ENCODE measurements at places on chromosomes 11 and 22.

DNA sequence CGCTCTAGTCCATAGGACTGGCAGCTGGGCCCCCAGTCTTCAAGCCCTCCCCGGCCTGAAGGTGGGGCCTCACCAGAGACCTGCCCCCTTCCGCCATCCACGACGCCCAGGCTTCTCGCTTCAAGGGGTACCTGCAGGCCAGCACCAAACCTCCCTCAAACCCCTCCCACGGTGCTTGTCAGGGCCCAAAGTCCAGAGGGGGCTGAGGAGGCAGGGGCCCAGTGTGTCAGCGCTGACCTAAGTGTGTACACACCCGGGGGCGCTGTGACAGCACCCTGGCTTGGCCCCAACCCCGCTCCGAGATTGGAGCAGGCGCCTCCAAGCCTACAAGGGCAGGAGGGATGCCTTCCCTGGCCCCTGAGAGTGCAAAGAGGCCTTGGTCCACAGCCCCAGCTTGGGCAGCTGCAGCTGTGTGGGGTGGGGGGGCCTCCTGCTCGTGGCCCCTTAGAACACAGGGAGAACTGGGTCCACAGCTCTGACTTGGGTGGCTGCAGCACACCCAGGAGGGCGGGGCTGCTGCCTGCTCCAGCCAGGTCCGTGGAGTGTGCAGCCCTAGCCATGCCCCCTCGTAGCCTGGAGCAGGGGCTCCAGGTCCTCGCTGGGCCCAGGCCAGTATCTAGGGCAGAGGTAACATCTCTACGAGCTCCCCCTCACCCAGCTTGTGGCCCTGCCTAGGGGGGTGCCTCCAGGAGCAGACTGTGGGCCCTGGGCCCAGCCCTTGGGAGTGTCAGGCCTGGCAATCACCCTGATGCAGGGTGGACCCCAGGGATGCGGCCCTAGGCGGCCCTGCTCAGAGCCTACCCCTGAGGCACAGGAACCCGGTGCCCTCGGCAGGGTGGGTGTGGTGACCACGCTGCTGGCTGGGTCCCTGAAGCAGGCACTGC lies 4.9 kb downstream of the SBF2 start:
- DNase-seq, result no peak

- DNase-seq, result no peak
Measured at GRCh38 chr22:22390989-22391388, 117.6 kb downstream of the ZNF280B start.

DNA sequence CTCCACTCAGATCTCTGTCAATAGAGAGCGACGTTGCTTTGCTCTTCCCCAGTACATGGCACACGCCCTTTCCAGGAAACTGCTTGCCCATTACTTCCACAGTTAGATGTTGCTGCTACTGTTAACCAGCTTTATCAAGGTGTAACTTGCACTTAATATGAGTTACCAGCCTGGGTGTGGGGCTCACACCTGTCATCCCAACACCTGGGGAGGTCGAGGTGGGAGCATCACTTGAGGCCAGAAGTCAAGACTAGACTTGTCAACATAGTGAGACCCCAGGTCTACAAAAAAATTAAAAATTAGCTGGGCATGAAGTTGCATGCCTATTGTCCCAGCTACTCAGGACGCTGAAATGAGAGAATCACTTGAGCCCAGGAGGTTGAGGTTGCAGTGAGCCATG lies 177.1 kb upstream of the B3GAT1 start:
- no peak for DNase-seq

DNA sequence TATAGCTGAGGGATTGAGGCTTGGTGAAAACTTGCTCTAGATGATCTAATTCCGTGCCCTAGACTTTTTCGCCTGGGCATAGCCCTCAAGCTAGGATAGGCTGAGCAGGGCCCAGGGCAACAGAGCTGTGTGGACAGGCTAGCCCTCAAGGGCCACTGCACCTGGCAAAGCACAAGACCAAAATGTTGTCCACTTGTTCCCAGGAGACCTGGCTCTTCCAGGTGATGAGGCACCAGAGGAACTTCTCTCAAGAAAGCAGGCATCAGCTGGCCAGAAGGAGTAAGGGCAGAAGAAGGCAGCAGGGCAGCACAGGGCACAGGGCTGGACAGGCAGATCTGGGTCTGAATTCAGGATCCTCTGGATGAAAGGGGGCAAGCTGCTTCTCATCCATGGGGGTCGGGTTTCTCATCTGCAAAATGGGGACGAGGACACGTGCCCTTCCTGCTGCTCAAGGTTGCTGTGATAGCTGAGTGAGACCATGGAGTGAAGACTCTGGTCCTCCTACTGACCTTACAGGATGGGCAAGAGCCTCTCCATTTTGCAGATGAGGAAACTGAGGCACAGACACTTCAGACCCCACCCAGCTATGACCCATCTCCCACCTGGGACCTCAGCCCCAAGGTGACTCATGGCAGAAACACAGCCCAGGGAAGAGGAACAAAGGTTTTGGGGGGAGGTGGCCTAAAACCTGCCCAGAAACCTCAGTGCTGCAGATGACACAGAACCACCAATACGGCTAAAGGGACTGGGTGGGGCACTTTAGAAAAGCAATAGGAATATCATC lies 42.2 kb upstream of the PRDM11 start:
- DNase-seq, result no peak

DNA sequence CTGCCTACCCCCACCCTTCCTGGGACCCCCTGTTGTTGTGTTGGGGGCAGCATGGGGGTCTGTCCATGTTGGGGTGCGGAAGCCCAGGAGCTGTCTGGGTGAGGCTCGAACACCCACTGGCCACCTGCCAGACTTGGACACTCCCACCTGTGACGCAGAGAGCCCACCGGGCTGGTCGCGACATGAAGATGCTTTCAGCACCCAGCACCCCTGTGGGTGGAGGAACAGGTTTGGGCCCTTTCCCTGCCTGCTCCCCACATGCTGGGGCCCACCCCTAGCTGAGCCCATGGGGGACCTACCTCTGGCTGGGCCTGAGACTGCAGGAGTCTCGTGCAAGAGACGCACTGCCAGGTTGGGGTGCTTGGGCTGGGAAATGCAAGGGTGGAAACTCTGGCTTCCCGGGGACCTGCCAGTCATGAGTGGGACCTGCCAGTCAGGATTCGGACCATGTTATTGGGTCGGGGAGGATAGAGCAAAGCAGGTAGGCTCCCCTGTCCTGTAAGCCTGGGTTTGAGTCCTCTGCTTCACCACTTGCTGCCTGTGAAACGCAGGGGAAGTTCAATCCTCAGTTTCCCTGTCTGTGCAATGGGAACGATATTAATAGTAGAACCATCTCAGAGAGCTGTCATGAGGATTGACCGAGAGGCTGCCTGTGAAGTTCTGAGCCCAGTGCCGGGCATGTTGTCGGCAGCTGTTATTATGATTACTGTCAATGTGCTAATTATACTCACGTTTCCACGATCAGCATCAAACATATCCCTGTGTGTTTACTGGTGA lies 24.1 kb downstream of the KIAA1671 start:
- no peak for DNase-seq

GRCh38 chr11:9498457-9499078 lies 37.8 kb downstream of the ZNF143 start:
- DNase-seq, result no peak

DNA sequence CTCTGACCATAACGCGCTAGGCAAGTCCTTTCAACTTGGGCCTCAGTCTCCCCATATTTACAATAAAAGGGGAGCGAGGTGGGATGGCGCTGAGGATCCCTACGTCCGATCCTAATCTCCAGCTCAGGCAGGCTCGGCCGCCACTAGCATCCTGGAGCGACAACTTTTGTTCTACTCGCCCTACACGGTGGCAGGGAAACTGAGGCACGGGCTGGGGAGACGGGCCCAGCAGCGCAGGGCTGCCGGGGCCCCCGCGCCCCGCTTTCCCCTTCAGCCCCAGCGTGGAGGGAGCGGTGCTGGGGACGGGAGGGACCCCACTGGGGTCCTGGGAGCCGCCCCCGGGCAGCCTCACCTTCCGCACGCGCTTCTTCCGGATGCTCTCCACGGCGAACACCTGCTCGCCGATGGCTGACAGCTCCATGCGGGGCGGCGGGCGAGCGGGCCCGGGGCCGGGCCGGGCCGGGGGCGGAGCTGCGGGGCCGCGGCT lies 413 bp downstream of the CBX7 start:
- DNase-seq, result no peak

DNA sequence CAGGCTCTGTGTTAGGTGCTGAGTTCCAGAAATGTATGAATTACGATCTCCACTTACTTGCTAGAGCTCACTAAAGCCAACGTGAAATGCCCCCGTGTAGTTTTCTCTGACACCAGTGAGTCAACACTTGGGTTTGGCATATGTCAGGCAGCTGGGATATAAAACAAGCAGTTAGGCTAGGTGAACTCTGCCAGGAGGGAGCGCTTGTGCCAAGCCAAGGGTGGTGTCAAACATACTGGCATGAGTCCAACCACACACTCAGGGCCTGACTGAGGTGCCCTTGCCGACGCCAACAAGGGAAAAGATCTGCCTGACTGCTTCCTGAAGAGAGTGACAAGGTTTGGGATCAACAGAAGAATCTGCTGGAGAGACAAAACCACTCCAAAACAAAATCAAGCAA lies 167.8 kb upstream of the NARS2 start:
- no peak for DNase-seq

DNA sequence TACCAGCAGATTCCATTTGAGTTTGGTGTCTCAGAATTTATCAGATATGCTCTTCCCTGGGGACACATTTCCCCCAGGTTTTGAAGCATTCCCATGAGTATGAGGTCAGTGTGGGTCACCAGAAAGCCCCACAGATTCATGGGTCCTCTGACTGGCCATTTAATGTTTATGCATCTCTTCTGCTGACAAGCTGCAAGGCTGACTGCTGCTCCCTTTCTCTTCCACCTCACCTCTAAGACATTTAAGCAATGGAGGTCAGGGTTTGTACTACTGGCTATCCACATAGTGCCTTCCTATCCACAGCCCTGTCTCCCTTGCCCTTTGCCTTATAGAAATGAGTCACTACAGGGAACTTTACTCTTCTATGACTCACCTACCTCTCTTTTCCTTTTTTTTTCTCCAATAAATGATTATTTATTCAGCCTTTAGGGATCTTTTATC lies 106.0 kb upstream of the TIMP3 start:
- DNase-seq, result no peak

GRCh38 chr11:5605849-5606248 lies 9.4 kb downstream of the TRIM6 start:
- DNase-seq, result no peak

- no peak for DNase-seq
Measured at GRCh38 chr11:63405114-63405513, 35.5 kb downstream of the SLC22A9 start.

DNA sequence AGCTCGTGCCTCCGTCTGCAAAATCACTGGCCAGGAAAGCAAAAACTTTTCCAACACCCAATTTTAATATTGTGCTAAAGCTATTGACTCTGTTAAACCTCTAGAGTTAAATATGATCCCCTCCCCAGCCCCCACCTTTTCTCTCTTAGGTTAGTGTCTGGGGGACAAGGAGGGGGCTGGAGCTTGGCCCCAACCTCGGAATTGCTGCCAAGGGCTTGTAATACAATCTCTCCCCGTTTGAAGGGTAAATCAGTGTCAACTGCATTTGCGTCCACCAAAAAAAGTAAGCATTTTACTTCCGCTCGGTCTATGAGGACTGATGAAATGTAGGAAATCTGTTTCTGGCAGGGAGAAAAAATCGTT lies at the start of gene GAS2:
Gene GAS2, plus strand, starts transcription at position 287 of the 363 bp plus-strand sequence. CDS start 8,259 bp downstream, outside the sequence.
- no peak for DNase-seq

- DNase-seq, result no peak
Measured at GRCh38 chr11:17792161-17792560, 57.6 kb downstream of the KCNC1 start.

DNA sequence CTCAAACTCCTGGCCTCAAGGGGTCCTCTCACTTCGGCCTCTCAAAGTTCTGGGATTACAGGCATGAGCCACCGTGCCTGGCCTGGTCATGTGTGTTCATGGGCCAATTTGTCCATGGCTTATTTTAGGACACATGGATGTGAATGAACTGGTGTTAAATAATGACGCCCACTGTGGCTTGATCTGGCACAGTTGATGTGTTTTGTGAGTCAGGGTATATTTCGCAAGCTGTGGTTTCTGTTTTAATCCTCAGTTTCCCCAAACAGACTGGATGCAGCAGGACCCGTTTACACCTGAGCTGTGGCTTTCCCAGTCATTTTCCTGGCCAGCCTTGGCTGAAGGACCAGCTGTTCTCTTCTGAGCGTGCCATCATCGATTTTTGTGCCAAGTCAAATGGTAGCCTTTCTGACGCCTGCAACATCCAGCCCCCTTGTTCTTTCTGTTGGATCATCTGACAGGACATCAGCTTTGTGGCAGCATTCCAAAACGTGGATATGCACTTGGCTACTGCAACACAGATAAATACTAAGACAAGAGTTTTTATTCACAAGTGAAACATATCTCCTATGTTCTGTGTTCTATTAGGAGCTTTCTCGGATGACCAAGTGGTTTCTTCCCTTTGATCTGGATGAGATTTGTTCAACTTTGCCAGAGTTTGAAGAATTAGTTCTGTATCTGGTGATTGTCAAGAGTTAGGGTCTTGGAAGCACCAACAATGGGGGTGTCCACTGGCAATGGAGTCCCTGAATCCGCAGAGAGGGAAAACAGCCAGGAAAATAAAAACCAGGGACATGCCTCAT lies 40.0 kb upstream of the SEPTIN5 start:
- DNase-seq, result no peak

DNA sequence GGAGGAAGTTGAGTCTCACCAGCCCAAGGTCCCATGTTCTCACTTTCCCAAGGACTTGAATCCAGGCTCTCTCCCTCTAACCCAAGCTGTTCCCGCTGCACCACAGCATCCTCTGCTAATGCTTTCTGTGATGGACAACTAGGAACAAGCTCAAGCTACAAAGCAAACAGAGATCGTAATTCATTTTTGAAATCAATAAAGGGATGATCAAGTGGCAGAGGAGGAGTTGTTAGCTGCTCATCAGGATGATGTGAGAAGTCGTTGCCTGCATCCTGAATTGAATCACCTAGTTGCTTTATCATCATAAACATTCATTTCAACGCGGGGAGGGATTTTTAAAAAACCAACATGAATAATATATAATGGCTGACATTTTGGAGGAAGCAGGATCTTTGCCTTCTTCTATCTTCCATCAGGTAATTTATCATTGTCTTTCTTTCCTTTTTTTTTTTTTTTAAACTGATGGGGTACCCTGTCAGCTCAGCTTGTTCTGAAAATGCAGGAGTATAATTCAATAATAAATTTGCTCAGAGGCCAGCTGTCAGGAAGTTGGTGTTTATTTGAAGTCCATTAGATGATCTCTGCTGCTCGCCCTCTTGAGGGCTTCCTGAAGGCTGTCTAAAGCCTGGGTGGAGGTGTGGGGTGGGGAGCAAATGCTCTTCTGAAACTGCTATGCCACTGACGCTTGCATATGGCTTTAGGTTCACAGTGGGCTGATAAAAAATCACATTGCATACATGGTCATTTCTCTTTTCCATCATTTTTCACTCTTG lies 174.4 kb upstream of the NARS2 start:
- no peak for DNase-seq

Data from renal pelvis (tissue), 12 donors.